ENCODE measurements at places on chromosomes 1 and 21.

- DNase-seq = no peak
Observed at GRCh38 chr1:168480997-168481396, 62.8 kb downstream of the XCL2 start.

DNA sequence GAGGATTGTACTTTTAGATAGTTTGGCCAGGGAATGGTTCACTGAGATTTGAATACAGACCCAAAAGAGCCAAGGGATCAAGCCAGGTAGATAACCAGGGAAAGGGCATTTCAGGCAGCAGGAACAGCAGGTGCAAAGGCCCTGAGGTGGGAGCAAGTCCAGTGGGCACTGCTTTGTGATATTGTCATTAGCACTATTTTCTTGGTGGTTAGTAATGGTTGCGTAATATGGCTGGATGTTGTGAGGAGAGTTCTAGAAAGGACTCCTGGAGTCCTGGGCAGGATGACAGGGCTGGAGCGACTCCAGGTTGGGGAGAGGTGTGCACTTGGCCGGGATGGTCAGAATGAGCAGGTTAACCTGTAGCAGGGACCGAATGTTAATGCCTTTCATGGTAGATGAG lies 4.4 kb downstream of the AZIN2 start:
- no peak for DNase-seq

- no peak for DNase-seq
Observed at GRCh38 chr1:19858893-19859292, 23.3 kb upstream of the OTUD3 start.

DNA sequence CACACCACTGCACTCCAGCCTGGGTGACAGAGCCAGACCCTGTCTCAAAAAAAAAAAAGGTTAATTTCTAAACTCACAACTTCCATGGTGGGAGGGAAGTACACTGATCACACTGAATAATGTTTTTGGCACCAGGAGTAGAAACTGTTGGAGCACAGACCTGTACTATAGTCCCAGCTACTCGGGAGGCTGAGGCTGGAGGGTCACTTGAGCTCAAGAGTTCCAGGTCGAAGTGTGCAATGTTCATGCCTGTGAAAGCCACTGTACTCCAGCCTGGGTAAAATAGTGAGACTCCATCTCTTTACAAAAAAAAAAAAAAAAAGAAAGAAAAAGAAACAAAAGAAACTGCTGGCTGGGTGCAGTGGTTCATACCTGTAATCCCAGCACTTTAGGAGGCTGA lies 35.3 kb downstream of the TMEM50B start:
- DNase-seq = no peak

DNA sequence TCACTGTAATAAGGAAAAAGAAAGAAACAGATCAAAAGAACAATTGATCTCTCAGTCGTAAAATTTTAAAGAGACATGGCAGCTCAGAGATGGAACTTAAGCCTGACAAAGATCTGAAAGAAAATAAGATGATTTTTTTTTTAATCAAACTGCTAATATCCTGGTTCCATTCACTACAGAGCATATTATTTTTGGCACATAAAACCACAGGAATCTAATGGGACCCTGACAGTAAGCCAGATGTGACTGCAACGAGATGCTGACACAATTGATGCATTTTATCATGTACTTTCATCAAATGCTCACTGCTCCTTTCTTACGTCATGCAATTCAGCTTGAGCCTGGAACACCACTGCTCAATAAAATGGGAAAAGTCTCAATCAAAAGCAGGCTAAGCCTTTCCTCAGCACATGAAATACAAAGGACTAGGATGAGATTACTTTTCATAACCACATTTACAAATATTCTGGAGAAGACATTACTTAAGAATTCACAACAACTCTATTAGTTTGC lies 16.6 kb downstream of the GPATCH2 start:
- DNase-seq = peak; percentile 3

- no peak for DNase-seq
Observed at GRCh38 chr1:45348966-45349677, 8.9 kb upstream of the MUTYH start.

- DNase-seq = no peak
Observed at GRCh38 chr1:60277269-60277668, 203.7 kb upstream of the C1orf87 start.

DNA sequence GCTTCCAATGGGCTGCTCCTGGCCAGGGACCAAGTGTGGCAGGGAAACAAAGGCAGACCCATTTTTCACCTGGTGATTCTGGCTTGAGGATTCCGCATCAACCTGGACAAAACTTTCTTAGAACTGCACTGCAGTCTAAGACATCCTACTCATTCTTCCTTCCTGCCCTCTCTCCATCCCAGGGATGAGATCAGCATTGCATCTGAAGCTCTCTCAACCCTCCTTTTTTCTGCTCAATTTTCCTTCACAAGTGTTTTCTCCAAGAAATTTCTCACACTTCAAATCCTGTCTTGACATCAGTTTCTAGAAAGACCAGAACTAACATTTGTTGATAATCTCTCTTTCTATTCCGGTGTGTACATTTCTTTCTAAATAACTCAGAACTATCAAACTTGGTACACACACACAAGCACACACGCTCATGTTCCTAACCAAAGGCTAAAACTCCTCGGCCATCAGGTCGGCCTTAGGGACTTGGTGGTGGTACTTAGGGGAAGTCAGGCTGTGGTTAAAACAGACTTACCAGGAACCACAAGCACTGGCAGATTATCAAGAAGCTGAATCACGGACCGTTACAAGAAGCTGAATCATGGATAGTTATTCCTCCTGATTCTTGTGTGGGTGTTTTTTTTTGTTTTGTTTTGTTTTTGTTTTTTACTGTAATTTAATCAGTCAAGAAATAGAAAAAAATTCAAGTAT lies 21.0 kb upstream of the CXADR start:
- no peak for DNase-seq

DNA sequence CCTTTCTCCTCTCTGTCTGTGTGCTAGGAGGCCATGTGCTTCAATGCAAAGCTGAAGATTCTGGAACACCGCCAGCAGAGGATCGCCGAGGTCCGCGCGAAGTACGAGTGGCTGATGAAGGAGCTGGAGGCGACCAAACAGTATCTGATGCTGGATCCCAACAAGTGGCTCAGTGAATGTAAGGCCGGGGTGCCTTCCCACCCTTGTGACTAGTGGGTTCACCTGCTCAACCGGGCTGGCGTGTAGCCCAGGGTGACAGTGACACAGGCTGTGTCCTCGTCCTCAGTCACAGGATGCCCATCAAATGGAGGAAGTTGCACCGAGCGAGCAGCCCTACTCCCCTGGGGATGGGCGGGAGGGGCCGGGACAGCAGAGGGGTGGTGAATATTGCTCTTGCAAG lies 544.1 kb downstream of the KIF26B start:
- no peak for DNase-seq

DNA sequence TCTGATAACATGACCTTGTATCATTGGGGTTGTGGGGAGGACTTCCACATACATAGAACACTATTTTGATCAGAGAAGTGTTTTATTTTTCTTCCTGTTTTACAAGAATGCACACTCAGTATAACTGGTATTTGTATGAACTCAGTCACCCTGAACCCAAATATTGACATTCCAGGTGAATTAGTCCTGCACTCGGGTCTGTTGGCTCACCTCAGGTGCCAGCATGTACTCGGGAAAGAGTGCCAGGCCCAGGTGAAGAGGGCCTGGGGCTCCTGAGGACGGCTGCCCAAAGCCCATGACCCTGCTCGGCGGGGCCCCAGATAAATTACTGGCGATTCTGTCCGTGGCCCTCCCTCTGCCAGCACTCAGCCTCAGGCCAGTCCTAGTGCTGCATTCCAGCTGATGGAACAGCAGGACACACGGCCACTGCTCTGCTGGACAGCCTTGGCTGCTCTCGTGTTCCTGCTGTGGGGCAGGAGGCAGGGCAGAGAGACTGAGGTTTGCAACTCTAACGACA lies 75.4 kb upstream of the TMPRSS2 start:
- DNase-seq = no peak

DNA sequence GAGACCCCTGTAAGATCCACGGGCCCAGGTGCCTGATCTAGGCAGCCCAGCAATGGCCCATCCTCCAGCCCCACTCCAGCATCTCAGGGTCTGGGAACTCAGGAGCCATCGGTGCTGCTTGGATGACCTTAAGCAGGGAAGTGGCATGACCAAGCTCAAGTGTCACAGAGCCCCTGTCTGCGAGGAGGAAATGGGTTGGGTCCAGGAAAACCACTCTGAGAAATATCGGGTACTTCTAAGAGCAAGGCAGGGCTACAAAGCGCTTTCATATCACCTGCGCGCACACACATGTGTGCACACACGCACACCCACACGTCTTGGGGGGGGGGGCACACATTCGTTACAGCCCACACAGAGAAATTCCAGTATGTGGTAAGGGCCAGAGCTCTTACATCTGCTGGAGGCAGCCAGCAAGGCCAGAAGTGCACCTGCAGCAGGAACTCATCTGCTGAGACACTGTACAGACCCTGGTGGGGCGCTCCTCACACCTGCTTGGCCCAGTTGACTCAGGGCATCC lies 32.6 kb upstream of the SPOCD1 start:
- DNase-seq = no peak

GRCh38 chr1:23718482-23718881 lies 24.8 kb upstream of the ELOA start:
- peak; percentile 13 for DNase-seq

DNA sequence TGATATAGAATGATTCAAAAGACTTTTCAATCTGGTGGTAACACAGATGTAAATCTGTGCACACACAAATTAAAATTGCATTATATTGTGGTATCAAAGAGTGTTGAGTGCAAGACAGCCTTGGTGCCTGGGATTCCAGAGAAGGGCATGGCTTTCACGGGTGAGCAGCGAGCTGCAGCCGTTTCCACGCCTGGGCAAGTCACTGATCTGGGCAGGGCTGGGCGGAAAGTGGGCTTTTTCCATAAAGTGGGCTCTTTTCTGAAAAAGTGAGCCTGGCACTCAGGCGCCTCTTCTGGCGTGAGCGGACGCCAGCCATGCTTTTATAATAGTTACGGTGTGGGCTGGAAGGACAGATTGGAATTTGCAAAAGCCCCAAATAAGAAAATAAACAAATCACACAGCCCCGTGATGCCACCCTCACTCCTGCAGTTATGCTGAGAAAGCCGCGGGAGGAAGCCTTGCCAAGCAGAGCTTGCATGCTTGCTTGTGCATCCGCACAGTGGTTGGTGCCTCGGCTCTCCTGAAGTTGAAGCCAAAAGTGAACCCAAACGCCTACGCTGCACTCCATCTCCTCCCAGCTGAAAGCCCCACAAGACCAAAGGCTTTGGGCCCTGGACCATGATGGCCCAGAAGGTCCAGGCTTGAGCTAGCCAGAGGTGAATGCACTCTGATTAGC lies 7.1 kb upstream of the C1orf115 start:
- DNase-seq = no peak

GRCh38 chr1:210236386-210236839 lies 3.8 kb downstream of the SERTAD4 start:
- DNase-seq = peak; percentile 80

DNA sequence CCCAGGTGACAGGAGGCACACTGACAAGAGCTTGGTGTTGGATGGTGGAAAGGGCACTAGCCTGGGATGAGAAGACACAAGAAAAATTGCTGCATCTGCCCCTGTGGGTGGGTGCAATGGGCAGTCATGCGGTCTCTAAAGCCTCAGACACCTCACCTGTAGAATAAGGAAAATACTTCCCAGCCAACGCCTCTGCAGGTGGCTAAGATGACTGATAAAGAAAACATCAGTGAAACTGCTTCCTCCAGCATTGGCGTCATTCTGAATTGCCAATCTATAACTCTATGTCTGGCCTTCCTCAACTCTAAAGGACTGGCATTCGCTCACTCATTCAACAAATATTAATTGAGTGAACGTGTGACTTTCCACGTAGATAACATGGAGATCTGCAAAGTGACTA lies 100.4 kb upstream of the F3 start:
- DNase-seq = no peak

- no peak for DNase-seq
Observed at GRCh38 chr21:36759348-36760083, 60.6 kb downstream of the SIM2 start.

DNA sequence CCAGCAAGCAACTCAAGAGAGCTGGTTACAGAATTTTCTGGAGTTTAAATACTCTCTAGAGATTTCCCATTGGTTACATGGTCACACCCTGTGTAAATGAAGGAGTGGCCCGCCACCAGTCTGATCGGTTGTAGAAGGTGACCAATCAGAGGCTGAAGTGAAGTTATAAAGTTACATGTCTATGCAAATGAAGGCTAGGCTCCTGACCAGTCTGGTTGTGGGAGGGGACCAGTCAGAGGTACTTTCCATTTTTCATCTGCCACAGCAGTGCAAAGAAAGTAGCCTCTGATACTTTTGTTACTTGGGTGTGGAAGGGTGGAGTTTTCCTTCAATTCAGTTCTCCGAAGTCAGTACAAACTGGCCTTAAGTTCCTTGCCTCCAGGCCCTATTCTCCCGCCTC lies 273.7 kb downstream of the BARHL2 start:
- no peak for DNase-seq

- DNase-seq = no peak
Observed at GRCh38 chr1:214028649-214029406, 41.1 kb downstream of the PROX1 start.

- DNase-seq = no peak
Observed at GRCh38 chr1:111570781-111571181, 48.8 kb upstream of the RAP1A start.

DNA sequence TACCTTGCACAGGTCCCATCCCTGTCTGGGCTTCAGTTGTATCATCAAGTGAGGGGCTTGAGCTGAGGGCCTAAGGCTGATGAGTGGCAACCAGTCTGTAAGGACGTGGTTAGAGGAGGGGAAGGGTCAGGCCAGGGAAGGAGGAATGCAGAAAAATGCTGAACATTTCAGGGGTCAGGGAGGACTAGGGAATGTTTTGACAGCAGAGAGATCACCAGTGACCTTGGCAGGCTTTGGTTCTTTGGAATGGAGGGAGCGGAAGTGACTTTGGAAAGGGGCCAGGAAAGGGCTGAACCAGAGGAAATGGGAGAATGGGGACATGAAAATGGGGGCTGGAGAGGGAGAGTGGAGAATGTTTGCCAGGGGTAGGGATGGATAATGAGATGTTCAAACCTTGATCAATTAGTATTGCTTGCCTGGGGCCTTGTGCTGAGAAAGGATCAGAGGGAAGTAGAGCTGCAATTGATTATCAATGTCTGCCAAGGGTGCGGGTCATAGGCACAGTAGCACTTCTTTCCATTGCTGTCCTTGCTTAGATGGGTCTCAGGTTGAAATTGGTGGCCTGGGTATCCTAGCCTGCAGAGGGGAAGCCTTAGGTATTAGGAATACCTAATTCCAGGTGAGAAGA lies 7.4 kb downstream of the LDLRAP1 start:
- DNase-seq = no peak

DNA sequence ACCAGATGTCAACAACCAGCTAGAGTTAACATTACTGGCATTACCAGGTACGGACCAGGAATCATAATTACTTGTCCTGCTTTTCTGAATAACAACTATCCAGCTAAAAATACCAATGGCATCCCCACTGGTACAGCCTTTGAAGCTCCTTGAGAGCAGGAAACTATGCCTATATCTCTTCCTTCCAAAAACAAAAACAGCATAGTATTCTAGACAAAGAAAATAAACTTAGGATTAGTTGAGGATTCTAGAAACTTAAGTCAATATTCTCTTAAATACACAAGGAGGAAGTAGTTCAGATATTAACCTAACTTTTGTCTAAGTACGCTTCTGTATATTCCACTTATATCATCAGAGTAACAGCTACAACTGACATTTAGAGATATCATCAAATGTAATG lies 3.0 kb downstream of the FUBP1 start:
- DNase-seq = no peak

GRCh38 chr1:204280099-204280961 lies 66.5 kb upstream of the GOLT1A start:
- DNase-seq = no peak
